ENCODE measurements at places on chromosomes 4 and X. TPM values are rescaled to one million over a fixed set of nuclear protein-coding genes. Genes with fewer than 3 reads are reported as not detected.

The TRPC3 gene
- total RNA-seq = 5.3 TPM

The RHOXF1 gene
- total RNA-seq = not detected

The CENPI gene
- total RNA-seq = 8.2 TPM

The NPY1R gene
- total RNA-seq = 12.4 TPM

The TMPRSS11B gene
- 0.44 TPM for total RNA-seq

The NDP gene
- total RNA-seq = 13.5 TPM

The ADAM29 gene
- total RNA-seq = 0.16 TPM

The CFAP99 gene
- not detected for total RNA-seq

The CT45A5 gene
- total RNA-seq = not detected

The ATP1B4 gene
- 19.1 TPM for total RNA-seq

The TECRL gene
- total RNA-seq = 1.2 TPM

The VCX2 gene
- not detected for total RNA-seq
